ENCODE measurements at places on chromosomes 4 and X. TPM values are rescaled to one million over a fixed set of nuclear protein-coding genes. Genes with fewer than 3 reads are reported as not detected.

Gene QDPR
- 53.9 TPM for polyA plus RNA-seq

Gene PCDH19
- 2.8 TPM for polyA plus RNA-seq

DNA sequence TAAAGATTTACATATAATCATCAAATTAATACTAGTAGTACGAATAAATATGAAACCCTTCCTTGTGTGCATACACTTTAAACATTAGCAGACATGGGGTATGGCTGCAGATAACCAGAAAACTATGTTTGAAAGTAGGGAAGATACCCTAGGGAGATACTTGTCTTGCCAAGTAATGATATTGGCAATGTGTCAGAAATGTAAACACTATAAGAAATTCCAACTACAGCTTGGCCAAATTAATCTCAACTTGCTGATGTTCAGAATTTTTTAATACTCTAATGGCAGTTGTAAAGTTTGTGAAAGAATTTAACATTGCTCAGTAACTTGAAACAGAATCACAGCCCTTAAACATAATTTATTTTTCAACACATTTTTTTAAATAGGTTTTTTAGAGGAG lies 27.4 kb upstream of the HPGD start:
- no peak for DNase-seq

- DNase-seq: peak; percentile 62
These were observed 68.5 kb upstream of the HMX1 start for GRCh38 chr4:8939840-8940742.

Gene RENBP
- 20.8 TPM for polyA plus RNA-seq

DNA sequence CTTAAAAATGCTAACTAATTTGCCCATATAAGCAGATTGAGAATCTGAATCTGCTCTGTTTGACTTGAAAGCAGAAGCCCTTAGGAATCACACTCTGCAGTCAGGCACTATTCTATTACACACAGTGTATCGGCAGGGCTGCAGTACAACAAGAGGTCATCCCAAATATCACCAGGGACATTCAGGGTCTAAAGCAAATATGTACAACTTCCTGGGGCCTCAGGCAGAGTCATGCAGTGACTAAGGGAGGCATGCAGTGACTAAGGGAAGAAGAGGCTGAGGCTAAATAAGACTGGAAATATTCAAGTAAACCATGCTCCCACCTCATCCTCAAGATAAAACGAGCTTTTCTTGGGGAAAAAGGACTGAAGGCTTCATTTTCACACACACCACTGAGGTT lies 20.9 kb downstream of the MAPK10 start:
- DNase-seq: no peak

GRCh38 chrX:9293051-9293496 lies 171.8 kb upstream of the TBL1X start:
- DNase-seq: no peak

Gene PTPN13
- polyA plus RNA-seq: 125 TPM

GRCh38 chrX:8879750-8880149 lies 78.6 kb upstream of the FAM9A start:
- no peak for DNase-seq

DNA sequence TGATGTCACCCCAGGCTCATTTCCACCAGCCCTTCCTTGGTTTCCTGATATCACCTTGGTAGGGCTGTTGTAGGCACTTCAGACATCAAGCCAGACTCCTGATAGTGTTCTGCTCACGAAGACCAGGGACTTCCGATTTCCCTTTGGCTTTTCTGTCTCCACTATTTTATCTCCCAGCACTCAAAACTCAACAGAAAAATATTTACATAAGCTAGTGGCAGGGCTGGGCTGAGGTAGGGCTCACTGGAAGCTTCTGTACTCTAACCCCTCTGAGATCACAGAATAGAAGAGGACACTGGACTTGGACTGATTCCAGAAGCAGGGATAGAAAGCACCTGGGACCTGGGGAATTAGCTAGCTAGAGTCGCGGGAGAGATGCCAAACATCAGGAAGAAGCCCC lies 34.4 kb upstream of the EFNB1 start:
- no peak for DNase-seq

Gene RBMXL3
- not detected for polyA plus RNA-seq

DNA sequence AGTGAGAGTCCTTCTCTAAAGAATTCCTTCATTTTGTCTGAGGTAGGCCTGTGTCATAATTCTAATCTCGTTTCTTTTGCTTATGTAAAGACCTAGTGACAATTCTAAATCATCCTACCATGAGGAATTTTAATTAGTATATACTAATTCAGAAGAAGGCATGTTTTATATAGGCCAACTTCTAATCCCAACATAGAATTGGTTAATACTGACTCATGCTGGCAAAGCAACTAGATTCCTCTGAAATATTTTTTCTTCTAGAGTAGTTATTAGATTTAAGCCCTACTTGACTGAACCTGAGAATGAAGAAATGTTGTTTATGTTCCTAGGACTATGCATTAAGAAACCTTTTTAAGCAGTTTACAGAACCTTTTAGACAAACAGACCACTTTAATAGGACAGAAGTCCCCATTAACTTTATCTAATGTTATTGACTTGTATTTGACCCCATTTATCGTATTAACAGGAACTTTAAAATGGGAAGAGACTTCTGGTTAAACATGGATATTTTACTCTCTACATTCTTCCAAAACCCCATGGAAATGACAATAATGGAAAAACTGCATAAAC lies 56.1 kb upstream of the EIF1AX start:
- no peak for DNase-seq

DNA sequence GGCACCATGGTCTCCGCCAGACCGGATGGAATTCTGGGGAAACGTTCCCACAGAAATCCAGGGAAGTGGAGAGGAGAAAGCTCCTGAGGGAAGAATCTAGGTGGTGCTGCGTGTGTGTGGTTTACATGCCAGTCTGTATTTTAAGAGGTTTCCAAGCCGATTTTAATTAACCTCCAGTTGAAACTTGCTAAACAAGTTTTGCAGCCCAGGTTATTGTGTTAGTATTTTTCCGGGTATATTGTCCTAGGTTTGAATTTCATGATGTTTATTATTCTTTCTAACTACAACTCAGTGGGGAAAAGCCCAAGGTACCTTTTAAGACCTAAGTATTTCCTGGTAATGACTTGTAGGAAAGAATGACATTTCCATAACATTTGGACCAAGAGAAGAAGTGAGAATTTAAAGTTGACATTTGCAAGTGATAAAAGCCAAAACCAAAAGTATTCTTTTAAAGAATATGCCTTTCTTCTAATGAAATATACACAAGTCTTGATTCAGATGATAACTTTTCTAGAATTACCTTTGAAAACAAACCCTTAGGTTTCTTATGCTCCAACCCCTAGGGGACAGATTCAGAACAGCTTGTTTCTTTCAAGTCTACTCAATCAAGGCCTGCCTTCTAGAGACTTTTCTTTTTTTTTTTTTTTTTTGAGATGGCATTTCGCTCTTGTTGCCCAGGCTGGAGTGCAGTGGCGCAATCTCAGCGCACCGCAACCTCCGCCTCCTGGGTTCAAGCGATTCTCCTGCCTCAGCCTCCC lies 14.6 kb downstream of the SAT1 start:
- DNase-seq: no peak

Measured in renal cortex interstitium (tissue), 15 donors.